COLO829 (cell line): ENCODE measurements at places on chromosomes 16 and 17.

- DNase-seq: no peak
Measured at GRCh38 chr16:61937646-61938045, 98.6 kb downstream of the CDH8 start.

DNA sequence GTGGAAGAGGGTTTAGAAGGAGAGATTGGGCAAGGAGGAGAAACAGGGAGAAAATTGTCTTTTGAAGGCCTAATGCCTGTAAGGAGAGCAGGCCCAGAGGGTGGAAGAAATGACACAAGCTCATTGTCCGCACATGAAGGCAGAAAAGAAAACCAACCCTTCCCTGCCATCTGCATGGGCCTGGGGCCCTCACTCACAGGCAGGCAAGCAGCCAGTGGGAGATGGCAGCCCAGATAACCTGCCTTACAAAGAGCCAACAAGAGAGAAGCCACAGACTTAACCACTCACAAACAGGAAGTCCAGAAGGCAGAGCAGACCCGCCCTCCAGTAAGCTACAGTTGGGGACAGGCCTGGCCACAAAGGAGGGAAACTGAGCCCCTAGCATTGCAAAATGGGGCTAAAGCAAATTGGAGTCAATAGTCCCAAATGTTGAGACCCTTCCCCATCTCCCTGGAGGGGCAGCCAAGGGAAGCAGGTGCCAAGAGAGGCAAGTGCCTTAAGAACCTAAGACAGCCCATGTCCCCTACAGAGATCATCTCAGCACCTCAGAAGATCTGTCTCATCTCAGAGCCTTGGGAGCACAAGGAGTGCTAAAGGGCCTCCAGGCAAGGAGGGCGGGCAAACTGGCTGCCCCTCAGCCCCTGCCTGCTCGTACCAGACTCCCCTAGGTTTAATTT is 7.3 kb upstream of the TSPOAP1 start:
- no peak for DNase-seq

DNA sequence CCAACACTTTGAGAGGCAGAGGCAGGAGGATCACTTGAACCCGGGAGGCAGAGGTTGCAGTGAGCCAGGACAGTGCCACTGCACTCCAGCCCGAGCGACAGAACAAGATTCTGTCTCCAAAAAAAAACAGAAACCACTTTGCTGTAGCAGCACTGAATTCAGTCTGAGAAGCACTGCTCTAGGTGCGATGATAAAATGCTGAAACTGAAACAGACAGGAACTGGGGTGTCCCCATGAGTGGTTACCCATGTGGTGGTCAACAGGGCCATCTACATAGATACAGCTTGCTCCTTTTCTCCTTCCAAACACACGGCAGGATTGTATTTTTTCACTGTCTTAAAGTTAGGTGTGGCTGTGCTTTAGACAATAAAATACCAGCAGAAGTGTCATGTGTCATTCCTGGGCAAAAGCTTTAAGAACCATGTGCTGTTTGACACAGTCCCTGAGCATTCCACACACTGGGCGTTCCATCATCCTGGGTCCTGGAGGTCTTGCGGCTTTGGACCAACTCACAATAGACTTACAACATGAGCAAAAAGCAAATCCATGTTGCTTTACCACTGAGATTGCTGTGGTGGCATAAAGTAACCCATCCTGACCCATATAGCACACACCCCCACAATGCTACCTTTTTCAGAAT is 11.5 kb downstream of the GAS7 start:
- DNase-seq: no peak

GRCh38 chr17:44846206-44846605 is 1.5 kb upstream of the HIGD1B start:
- no peak for DNase-seq

- DNase-seq: no peak
Measured at GRCh38 chr17:28746611-28747050, 2.8 kb downstream of the TRAF4 start.

- DNase-seq: no peak
Measured at GRCh38 chr16:75287708-75288107, 36.3 kb upstream of the BCAR1 start.

DNA sequence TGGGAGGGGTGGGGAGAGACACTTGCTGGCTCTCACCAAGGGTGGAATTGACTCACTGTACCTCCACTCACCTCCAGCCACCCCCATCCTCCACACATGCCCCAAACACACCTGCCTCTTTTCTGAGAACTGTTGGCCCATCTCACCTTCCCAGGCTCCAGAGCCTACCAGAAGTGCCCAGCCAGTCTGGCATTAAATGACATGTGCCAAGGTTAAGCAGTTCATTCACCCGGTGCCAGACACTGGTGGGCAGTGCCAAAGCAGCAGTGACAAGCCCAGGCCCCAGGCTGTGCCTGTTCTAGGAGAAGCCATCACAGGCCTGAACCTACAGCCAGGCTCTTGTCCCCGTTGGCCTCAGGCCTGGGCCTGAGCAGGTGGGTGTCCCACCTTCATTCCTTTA is 11.2 kb downstream of the MVP start:
- DNase-seq: no peak

DNA sequence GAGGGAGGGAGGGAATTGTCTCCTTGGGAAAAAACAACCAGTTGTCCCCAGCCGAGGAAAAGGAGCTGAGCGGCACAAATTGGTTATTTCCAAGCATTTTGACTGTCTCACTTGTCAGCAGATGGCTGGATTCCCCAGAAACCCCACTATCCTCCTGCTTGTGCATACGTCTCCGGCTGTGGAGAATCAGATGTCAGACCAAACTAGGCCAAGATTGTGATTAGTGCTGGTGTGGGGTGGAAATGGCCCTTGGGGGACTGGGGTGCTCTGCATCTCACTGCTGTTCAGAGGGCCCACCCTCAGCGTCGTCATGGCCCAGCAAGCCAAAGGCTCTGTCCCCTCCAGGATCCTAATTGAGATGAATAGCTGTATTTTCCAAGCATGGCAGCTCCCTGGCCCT is 131.7 kb upstream of the HSBP1 start:
- no peak for DNase-seq

GRCh38 chr16:78333808-78334207 is 234.4 kb downstream of the WWOX start:
- DNase-seq: no peak

DNA sequence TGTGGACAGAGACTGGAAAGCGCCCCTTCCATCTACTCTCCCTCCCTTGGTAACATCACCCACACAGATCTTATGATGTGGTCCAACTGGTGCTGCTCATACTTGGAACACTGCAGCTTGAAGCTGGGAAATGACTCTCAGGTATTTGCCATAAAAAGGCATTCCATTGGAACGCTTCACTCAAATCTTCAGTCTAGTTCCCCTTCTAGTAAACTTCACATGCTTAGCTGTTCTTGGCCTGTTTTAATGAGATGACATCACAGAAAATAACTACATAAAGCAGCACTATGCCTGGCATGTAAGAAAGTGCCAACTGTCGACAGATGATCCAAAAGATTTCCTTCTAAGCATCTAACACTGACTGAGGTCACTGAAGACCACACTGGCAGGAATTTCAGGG is 9.3 kb downstream of the ZNF263 start:
- DNase-seq: no peak

DNA sequence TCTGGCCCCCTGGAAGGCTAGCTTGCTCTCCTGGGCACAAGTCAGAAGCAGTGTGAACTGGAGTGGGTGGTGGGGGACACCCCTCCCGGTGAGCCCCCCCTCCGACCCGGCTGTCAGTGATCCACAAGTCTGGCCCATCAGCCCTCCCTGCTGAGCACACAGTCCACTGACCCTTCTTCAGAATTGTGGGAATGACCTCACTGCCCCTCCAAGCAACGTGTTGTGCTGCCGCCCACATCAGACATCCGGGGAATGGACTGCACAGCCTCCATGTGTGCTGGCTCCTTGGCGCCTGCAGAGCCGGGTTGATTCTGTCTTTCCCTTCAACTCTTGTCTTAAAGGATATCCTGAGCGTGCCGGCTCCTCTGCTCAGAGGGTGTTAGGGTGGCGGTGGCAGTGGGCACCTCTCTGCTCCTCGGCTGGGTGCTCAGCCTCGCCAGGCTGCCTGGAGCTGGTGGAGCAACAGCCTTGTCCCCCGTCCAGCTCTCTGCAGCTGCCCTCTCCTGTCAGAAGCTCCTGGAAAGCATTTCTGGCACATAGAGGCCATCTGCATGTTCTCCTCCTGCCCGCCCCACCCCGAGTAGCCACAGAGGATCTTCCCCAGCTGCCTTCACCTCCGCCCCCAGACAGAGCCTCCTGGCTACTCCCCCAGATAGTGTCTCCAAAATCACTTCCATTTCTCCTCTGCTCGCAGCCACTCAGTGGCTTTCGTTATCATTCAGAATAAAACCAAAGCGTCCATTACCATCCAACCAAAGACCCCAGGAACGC is 19.8 kb downstream of the NPTX1 start:
- no peak for DNase-seq

GRCh38 chr17:73536700-73537605 is 107.3 kb downstream of the SDK2 start:
- no peak for DNase-seq

DNA sequence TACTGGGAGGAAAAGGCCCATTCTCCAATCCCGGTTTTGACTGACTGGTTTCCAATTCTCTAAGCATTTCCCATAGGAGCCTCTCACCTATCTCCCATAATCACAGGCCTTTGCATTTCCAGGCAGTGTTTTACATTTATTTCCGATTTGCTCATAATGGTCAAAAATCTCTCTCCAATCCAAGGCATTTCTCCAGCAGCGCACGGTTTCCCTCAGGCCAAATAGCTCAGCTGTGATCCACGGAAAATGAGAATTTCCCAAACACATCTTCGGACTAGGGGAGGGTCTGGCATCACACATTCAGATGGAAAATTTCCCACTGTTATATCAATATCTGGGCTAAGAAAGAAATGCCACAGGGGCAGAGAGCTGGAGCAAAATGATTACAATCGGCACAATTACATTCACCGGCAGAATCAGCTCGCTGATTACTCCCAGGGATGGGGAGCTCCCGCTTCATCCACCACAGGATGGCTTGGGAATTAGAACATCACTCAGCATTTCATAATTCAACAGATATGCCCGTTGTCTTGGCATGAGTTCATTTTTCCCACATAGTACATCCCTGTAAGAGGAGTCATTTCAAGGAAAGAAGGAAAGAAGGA is 6.7 kb downstream of the PIPOX start:
- no peak for DNase-seq

- no peak for DNase-seq
Measured at GRCh38 chr17:43027091-43028032, 2.3 kb downstream of the RND2 start.

DNA sequence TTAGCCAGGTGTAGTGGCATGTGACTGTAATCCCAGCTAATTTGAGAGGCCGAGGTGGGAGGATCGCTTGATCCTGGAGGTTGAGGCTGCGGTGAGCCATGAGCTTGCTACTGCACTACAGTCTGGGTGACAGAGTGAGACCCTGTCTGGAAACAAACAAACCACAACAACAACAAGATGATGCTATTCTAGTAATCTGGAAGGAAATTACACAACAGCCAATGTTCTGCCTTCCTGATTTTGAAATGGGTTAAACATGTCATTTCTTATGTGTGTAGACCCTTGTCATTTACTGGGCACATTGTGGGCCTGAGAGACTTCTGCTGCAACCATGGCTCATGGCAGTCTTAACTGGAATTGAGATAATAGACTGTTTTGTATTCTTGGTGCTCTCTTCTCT is 5.9 kb downstream of the COQ7 start:
- no peak for DNase-seq

- DNase-seq: no peak
Measured at GRCh38 chr16:81632392-81633146, 146.5 kb upstream of the PLCG2 start.

- no peak for DNase-seq
Measured at GRCh38 chr16:4246777-4247459, 5.0 kb upstream of the SRL start.

- DNase-seq: no peak
Measured at GRCh38 chr16:88593061-88593460, 22.9 kb downstream of the ZC3H18 start.

DNA sequence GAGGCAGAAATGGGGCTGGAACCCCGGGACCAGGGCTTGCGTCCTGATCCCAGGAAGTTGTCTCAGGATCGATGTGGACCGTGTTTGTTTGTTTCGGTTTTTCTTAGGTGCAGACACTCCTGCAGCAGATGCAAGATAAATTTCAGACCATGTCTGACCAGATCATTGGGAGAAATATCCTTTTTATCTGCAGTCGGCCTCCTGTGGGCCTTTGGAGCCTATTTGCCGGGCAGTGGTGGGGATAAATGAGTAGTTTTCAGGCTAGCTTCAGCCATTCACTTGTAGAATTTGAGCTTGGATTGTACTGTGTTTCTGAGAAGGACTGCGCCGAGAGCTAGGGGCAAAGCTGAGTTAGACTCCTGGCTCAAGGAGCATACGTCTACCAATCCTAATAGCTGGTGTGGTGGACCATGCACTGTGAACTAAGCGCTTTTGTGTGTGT is 816 bp downstream of the HSBP1 start:
- no peak for DNase-seq

- DNase-seq: peak; percentile 66
Measured at GRCh38 chr17:63984651-63985386, 12.1 kb upstream of the SCN4A start.

GRCh38 chr16:21156767-21157467 is 1.6 kb upstream of the LDAF1 start:
- DNase-seq: peak; percentile 89

- no peak for DNase-seq
Measured at GRCh38 chr17:73795730-73796129, 151.5 kb upstream of the SDK2 start.

GRCh38 chr16:69406780-69407331 is 17.6 kb upstream of the CYB5B start:
- DNase-seq: no peak

- peak; percentile 3 for DNase-seq
Measured at GRCh38 chr16:46911038-46911437, 26.9 kb downstream of the GPT2 start.

DNA sequence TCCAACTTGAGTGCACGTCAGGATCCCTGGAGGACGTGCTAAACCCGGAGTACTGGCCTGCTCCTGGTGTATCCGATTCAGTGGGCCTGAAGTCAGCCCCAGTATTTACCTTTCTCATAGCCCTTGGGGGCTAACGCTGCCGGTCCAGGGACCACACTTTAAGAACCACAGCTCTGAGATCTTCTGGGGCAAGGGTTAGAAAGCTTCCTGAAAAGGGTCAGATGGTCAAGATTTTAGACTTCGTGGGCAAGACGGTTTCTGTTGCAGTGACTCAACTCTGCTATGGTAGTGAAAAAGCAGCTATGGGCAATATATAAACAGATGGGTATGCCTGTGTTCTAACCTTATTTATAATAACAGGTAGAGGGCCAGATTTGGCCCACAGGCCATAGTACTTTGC is 14.6 kb upstream of the USP10 start:
- DNase-seq: no peak

GRCh38 chr16:54336631-54337204 is 50.1 kb upstream of the IRX3 start:
- no peak for DNase-seq

DNA sequence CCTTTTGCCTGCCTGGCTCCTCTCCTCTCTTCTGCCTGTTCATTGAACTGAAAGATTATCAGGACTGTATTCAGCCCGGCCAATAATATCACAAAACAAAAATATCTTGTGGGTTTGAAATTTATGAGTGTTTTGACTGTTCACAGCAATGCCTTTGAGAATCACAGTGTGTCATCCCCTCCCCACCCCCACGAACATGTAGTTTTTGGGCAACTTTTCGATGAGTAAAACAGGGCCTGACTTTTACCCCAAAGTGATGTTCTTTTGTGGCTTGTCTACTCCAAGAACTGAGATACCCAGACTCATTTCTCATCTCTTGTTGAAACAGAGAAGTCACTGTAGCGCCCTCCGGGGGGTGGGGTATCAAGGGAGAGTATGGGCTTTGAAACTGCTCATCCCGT is 675.7 kb downstream of the WWOX start:
- DNase-seq: no peak
